ENCODE measurements at places on chromosomes 13 and 19. TPM values are rescaled to one million over a fixed set of nuclear protein-coding genes. Genes with fewer than 3 reads are reported as not detected.

ZNF180 gene
- 6.3 TPM for polyA plus RNA-seq

ADGRE3 gene
- not detected for polyA plus RNA-seq

CEACAM16 gene
- polyA plus RNA-seq, result not detected

FAAP24 gene
- polyA plus RNA-seq, result 2.3 TPM

DAND5 gene
- not detected for polyA plus RNA-seq

Data from naive thymus-derived CD4-positive, alpha-beta T cell (primary cell).